ENCODE measurements at places on chromosomes 7 and 10. TPM values are rescaled to one million over a fixed set of nuclear protein-coding genes. Genes with fewer than 3 reads are reported as not detected.

The YWHAG gene
- 175 TPM for polyA plus RNA-seq

The TWNK gene
- 9.3 TPM for polyA plus RNA-seq

The SGCE gene
- polyA plus RNA-seq: 146 TPM

The ST8SIA6 gene
- polyA plus RNA-seq: 1.3 TPM

The SPDYE2B gene
- polyA plus RNA-seq: 2.7 TPM

The LRRC18 gene
- polyA plus RNA-seq: 0.09 TPM

The ADGRA1 gene
- polyA plus RNA-seq: 2.5 TPM

The CHCHD3 gene
- 69.0 TPM for polyA plus RNA-seq

The MLXIPL gene
- polyA plus RNA-seq: 0.10 TPM

The NOS3 gene
- polyA plus RNA-seq: 5.5 TPM

The FAM20C gene
- polyA plus RNA-seq: 32.0 TPM

The LARP4B gene
- 83.3 TPM for polyA plus RNA-seq

DNA sequence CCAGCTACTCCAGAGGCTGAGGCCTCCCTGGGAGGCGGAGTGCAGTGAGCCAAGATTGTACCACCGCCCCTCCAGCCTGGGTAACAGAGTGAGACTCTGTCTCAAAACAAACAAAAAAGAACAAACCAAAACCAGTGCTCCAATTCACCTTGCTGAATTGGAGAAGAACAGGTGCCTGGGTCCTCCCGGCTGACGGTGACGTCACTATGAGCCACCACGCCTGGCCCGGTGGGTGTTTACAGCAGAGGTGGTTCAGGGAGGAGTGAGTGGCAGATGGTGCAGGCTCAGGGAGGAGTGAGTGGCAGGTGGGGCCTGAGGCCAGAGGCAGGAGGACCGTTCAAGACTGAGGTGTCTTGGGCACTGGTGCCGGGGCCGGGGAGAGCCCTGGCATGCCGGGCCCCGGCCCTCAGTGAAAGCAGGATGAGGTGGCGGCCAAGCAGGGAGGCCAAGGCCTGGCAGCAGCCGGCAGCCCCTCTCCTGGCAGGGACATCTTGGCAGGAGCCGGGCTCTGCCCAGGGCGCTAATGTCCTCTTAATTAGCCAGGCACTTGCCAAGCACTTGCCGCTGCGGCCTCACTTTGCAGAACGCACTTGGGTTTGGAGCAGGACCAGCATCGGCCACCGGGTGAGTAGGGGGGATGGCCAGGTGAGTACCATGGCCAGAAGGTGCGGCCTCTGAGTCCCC lies 162.8 kb upstream of the TNRC18 start:
- DNase-seq: no peak

DNA sequence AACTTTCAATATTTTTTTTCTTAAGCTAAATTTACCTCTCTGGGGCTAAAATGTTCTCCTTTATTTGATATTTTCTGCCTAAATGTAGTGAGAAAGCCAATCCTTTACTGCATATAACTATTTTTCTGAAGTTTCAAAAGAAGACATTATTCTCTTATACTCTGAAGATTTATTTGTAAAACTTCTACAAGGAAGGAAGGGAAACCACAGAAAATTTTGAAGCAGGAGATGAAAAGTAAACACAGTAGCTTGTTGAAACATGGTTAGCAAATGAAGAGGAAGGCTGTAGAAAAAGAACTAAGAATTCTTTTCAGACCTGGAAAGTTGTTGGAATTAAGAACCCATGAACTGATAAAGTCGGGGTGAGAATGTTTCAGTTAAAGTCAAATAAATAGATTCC lies 330.3 kb downstream of the HGF start:
- DNase-seq: no peak

DNA sequence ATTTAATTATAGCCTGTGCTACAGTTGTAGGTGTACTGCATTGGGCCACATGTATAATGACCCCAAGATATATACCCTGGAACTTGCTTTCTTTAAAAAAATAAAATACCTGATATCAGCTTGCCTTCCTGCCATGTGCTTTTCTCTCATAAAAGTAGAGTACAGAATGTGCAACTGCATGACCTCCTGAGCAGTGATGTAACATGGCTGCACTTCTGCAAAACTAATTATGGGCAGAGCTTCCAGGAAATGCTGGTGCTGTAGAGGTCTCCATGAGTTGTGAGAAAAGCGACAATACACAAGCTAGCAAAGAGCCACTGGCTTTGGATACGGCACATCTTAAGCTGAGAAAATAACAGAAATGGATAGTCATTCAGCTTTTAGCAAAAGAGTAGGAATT lies 6.5 kb upstream of the ERLIN1 start:
- no peak for DNase-seq

DNA sequence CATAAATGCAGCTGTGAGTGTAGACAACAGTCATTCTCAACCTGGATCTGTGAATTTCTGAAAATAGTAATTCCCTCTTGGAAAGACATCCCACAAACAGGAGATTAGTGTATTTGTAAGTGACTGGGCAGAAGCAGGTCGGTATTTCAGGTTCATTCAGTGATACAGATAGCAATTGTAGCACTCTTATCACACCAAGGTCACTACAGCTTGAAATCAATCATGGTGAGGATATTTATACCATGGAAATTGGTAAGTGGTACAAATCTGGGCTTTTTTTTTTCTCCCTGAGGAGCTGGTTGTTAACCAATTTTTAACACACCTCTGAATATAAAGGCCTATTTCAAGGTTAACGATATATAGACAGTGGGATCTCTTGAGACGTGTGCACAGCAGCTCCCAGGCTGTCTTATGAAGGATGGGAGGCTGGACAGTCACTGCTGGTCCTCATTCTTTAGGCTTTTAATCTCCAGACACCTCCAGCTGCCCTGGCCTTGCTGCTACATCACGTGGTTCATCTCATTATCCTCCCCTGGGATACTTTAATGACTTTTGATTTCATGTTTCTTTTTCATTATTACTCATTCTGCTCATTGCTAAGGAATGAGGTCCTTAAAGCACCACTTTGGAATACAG lies 87.1 kb downstream of the ITGA8 start:
- DNase-seq: no peak

DNA sequence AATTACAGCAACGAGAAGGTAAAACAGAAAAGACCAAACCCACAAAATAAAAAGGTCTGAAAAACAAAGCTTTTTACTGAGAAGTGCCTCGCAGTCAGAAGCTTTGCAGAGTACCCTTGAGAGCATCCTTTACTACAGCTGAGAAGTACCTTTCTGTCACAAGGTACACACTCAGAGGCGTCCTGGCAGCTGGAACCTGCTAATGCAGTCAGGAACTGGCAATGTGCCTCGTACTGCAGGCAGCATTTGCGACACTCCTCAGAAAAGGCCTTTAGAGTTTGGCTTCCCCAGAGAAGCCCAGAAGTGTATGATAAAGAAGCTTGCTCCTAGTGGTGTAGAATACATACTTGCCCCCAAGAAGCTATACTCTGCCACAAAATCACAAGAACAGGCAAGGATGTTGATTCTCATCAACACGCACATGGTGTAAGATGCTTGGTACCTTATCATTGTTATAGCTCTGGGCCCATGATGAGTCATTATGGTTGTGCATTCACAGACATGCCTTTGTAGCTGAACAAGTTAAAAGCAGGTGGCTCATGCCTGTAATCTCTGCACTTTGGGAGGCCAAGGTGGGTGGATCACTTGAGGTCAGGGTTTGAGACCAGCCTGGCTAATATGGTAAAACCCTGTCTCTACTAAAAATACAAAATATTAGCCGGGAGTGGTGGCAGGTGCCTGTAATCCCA lies 2.0 kb upstream of the GTPBP4 start:
- DNase-seq: no peak

- no peak for DNase-seq
These were observed 19.5 kb downstream of the TRIM56 start for GRCh38 chr7:101104799-101105198.

DNA sequence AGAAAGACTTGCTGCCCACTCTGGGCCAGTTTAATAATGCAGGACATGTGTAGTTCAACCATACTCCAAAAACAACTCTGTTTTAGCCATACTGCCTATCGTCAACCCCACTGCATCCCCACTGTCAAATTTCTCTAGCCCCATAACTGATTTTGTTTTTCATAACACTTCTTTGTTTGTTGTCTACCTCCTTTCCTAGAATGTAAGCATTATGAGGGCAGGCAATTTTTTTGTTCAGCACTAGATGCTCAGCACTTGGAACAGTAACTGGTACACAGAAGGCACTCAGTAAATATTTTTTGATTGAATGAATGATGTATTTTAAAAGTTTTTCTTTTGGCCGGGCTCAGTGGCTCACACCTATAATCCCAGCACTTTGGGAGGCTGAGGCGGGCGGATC lies 183.8 kb upstream of the MKLN1 start:
- DNase-seq: no peak

GRCh38 chr10:49310460-49310859 lies 11.5 kb downstream of the C10orf71 start:
- no peak for DNase-seq

DNA sequence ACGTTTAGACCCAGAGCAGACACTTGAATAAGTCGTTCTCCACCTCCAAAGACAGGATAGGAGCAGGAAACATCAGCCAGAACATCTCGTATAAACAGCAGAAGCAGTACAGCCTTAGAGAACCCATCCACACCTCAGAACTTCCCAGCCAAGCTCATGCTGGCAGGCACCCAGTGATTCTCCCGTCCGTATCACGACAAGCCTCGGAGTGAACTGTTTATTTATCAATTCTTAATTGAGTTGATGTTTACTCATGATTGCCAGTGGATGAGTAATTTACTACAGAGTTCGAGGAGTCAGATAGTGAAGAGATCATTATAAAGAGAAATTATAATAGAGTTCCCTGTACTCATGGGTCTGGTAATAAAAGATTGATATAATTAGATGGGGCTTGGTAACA lies 811.5 kb downstream of the LRMDA start:
- DNase-seq: no peak

GRCh38 chr10:33258967-33259366 lies 75.5 kb downstream of the NRP1 start:
- DNase-seq: no peak

DNA sequence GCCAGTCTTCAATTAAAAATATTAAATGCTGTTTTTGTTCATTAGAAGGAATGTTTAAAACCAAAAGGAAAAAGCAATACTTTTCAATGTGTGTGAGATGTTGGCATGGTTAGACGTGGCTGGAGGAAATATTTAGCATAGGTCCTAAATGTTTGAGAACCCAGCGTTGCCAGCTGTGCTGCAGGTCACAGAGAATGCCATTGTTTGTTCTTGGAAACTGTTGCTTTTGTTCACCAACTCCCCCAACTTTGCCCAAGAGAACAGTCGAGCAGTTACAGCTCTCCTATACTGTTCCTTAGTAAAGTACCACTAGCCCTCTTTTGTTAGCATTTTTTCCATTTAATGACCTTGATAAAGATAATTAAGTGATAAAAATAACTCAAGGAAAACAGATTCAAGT lies 44.5 kb upstream of the ELMO1 start:
- DNase-seq: no peak

GRCh38 chr10:36468620-36469019 lies 656.8 kb upstream of the ANKRD30A start:
- no peak for DNase-seq

DNA sequence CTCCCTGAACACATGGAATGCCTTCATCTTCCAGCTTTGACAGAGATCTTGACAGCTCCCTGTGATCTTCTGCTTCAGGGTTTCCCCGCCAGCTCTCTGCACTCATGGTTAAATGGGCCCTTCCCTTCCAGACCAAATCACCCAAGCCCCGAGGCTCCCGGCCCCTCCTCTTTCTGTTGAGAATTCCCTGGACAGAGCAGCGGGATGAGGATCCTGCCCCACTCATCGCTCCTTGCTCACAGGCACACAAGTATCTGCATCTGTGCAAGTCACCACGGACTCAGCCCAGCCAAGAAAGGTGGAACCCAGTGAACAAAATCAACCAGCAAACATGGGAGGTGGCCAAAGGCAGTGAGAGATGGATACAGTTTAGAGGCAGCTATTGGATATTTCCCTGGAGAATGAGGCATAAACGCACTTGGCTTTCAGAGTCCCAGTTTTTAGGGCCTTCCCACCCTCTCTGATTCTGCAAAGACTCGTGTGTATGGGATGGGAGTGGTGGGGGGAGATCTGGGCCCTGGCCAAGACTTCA lies 37.7 kb upstream of the CXCL12 start:
- DNase-seq: peak; percentile 80

DNA sequence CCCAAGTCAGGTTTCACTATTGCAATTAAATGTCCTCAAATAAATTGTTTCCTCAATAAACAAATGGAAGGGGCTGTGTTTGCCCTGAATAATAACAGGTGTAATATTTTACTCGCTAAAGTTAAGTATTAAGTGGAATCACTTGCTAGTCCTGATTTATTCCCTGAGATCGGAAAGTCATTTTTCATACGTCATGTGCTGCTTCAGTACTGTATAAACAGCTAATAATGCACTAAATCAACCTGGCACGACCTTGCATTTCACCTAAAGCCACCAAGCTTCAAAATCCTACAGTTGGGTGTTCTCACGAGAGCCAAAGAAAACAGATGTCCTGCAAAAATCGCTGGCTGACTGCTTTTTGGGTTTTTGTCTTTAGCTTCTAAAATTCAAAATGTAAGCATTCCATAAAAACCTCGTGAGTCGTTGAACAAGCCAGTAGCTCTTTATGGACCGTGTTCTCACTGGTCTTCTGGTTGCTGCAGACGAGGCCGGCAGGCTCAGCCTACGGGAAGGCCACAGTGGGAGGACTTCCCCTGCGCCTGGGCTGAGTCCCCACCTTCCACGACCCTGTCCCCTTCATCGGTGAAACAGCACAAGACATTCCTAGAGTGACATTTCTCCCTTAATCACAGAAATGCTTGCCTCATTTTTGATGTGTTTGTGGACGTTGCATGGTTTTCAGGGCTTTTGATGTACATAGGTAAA lies 17.9 kb upstream of the MNX1 start:
- DNase-seq: no peak

DNA sequence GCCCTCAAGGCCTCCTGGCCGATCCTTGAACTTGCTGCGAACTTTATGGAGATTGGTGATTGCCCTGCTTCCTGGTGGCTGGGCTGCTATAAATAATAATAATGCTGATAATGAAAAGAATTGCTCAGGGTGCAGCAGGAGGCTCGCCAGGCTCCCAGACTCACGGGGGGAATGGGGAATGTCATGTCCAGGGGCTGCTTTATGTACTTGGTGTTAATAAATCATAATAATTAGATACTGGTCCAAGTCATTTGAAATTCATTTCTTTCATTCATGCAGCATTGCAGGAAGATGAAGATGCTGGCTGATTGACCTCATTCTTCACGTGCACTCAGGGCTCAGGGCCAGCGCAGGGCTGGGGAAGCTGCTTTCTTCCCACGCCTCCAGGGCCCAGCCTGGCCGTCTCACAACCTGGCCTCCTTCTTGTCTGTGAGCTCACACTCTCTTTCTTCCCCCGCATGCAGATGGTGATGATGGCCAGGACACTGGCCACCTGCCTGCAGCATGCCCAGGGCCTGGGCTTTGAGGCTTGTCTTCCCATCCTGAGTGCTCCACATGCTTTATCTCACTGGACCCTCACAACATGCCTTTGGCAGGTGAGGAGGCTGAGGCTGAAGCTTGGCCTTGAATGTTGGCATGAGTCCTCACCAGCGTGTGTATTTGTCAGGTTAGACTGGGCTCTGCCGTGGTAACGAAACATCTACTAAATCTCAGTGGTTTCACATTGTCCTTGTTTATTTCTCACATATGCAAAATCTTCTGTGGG lies 138.4 kb upstream of the TNS3 start:
- peak; percentile 19 for DNase-seq
